ENCODE measurements at places on chromosomes 16 and 17.

- no peak for DNase-seq
Observed at GRCh38 chr17:82813299-82814051, 26.3 kb downstream of the ZNF750 start.

- DNase-seq, result no peak
Observed at GRCh38 chr17:68341482-68341881, 50.2 kb downstream of the ARSG start.

- no peak for DNase-seq
Observed at GRCh38 chr17:71192039-71192555, 928.7 kb upstream of the SOX9 start.

GRCh38 chr17:52150935-52151334 is 7.6 kb downstream of the CA10 start:
- DNase-seq, result no peak

DNA sequence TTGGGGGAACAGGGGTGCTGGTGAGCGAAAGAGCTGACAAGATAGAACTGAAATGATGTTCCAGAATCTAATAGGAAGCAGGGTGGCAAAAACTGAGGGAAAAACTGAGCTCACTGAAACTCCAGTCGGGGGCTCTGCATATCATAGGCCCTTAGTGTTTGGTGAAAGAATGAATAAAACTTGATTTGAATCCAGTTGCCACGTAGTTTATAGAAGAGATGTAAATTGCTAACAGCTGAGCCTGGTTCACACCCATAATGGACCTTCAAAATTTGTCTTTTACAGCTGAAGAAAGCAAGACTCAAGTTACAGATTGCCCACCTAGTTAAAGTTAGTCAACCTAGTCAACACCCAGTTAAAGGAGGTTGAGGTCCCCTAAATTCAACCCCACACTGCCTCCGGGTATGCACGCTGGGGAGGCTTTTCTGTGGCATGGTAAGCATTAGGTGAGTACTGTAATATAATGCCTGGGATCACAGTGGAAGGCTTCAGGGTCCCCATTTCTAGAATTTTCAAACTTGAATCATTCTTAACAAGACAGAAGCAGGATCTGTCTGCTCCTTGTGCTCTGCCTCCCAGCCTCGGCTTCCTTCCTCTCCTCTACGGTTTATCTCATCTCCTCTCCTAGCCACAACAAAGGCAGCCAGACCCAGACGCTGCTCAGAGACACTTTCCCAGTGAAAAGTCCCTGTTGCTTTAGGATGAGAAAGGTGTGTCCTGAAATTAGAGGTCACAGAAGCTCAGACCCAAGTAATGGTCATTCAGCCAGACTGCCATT is 26.9 kb upstream of the SUPT4H1 start:
- DNase-seq, result no peak

DNA sequence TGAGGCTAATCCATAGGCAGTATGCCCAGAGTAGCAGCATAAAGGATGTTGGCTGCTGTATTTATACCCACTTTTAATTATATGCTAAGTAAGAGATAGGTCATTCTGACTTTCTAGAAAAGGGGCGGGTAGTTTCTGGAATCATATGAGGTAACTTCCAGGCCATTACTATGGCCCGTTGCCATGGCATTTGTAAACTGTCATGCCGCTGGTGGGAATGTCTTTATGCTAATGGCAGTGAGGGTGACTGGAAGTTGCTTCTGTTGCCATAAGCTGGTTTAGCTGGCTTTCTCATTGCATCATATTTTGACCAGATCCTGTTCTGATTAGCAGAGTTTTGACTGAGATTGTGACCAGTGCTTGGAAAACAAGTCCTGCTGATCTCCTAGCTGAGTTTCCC is 929.6 kb upstream of the CDH8 start:
- no peak for DNase-seq

GRCh38 chr17:30970831-30971567 is at the start of gene RNF135:
Gene RNF135 (plus strand): TSS chr17:30971039. CDS start chr17:30971074, 35 bp downstream.
- peak; percentile 91 for DNase-seq

DNA sequence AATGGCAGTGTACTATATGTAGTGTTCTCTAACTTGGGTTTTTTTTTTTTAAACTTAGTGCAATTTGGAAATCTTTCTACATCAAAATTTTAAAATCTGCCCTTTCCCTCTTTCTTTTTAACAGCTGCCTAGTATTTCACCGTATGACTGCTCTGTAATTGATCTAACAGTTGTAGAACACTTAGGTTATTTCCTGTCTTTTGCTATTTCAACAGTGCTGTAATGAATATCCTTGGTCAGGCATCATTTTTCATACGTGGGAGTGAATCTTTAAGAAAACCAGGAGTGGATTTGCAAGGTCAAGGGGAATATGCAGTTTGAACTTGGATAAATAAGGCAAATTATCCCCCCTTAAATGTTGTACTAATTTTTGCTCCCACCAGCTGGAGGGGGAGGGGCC is 3.8 kb downstream of the NLRC5 start:
- DNase-seq, result no peak

DNA sequence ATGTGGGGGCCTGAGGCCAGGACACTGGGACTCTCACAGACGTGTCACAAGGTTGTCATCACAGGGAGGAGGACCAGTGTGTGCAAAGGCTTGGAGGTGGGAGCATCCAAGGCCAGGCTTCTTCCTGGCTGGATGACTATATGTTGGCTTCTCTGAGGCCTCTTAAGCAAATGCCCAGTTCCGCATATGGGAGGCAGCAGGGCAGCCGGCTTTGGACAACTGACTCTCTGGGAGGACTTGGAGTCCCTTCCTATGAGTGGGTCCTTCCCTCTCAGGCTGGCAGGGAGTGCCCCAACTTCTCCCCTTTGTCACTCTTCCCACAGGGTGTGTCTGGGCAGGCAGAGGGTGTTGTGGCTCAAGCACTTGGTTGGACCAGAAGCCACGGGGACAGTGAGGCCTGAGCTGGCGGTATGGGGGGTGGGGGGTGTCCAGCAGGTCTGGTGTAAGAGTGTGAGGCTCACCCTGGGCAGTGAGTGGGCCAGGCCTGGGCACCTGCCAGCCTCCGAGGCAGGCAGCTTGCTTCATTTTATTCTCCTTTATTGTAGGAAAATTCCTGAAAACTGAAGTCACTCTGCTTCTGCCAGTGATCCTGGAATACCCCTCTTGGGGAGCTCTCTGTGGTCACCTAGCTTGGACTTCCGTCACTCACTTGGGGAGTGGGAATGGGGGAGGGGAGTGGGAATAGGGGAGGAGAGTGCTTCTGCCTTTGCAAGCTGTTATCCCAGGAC is 14.9 kb downstream of the ADGRG1 start:
- DNase-seq, result peak; percentile 50

- DNase-seq, result peak; percentile 84
Observed at GRCh38 chr17:74960570-74961342, 11.8 kb downstream of the HID1 start.

GRCh38 chr17:33142705-33143299 is 150.3 kb downstream of the ASIC2 start:
- peak; percentile 47 for DNase-seq

DNA sequence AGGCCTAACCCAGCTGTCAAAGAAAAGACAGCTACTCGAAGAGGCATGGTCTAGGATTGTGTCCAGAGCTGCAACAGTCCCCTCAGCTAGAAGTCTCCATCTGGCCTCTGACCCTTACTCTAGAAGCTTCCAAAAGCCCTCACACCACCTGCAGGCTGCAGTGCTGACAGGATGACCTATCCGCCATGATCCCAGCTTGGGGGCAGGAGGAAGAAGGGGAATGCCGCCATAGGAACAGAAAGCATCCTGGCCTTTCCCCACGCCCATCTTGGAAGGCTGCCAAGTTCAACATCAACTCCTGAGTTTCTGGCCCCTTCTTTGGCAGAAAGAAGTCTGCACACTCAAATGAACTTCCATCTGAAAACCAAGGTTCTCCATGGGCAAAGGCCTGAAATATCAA is 3.1 kb upstream of the KRT36 start:
- DNase-seq, result peak; percentile 74

GRCh38 chr16:79784007-79784406 is 183.5 kb upstream of the MAF start:
- DNase-seq, result no peak

- no peak for DNase-seq
Observed at GRCh38 chr16:88789594-88789993, 4.6 kb upstream of the PIEZO1 start.

GRCh38 chr17:7811251-7811650 is 22.8 kb upstream of the KDM6B start:
- no peak for DNase-seq

DNA sequence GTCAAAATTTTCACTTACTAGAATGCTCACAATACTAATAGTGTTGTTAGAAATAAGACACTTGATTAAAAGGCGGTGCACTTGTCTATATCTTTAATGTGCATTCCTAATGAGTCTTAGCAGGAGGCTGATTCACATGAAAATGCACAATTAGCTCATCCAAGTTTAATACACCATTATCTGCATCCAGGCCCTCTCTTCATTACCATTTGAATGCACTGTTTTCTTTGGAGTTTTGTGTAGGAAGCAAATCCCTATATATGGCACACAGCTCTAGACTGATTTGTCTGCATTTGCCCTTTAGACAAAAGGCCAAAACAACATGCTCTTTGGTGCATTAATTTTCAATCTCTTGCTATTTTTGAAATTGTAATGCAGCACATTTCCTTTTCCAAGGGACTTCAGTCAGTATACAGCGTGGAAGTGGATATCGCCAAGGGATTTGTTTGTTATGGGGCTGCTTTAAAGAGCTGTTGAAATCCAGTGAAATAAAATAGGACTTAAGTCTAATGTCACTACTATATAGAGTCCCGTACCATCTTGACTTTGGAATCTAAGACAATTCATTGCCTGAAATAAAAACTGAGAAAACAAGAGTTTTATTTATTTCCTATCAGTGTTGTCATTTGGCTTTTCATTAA is 257.6 kb upstream of the CPHXL start:
- no peak for DNase-seq

DNA sequence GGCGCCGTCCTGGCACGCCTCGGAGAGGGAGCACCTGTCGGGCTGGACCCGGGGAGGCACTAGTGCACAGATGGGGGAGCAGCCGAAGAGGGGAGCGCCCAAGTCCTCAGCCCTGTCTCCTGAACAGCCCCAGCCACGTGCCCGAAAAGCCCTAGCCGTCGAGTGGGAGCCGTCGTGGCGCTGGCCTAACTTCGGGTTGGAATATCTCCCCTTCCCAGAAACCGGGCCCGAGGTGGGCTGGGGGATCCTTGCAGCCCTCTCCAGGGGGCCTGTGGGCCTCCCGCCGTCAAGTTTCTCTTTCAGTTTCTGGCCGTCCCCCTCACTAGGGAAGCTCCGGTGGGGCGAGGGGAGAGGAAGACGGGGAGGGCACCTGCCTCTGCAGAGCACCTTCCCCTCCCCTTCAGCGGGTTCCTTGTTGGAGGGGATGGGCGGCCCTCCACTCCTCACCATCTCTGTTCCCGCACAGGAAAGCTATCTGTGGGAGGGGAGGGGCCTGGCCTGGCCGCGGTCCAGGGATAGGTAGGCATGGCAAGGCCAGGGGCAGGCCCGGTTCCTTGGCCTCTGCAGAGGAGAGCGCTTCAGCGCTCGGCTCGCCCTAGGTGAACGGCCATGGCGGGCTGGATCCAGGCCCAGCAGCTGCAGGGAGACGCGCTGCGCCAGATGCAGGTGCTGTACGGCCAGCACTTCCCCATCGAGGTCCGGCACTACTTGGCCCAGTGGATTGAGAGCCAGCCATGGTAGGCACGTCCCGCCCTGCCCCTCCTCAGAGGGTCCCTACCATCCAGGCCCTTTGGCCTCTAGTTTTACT is 709 bp downstream of the STAT5A start:
- DNase-seq, result no peak

DNA sequence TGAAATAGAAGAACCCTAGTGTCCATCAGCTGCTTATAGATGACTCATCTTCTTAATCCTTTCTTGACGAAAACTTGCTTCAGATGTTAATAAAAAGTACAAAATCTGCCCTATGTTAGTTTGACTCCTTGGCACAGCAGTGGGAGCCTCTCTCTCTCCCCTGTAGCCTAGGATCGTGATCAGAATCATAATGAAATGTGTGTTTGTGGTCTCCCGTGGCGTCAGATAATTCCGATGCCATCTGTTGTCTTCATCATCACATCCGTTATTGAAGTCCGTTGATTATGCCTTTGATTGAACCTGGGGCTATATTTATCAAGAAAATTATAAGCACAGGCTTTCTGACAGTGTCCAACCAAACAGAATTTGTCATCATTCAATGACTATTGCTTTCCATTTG is 102.5 kb downstream of the BMERB1 start:
- DNase-seq, result no peak

GRCh38 chr16:27374221-27374803 is 27.7 kb upstream of the IL21R start:
- no peak for DNase-seq

GRCh38 chr17:1621273-1621954 is 7.2 kb downstream of the SLC43A2 start:
- DNase-seq, result no peak

GRCh38 chr16:84177741-84178073 is 9.2 kb downstream of the TAF1C start:
- no peak for DNase-seq

DNA sequence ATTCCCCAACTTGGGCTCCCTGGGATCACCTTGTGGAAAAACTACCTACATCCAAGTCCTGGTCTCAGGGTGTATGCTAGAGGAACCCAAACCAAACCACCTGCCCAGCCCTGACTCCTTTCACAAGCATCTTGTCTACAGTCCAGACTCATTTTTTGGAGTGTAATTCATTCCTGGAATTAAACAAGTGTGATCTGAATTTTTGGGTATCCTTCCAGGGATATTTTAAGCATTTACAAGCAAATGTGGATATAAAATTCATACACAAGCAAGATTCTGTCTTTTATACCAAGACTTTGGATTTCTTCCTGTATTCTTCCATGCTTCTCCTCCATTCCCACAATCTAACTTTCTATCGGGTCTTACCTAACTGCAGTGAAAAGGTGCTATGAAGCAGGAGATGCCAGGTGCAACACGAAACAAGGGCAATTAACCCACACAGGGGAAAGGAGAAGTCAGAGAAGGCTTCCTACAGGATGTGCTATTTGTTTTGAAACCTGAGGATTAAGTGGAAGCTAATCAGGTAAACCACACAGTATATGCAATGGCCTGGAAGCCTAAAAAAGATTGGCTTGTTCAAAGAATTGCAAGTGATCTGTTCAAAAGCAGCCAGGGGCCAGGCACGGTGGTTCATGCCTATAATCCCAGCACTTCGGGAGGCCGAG is 417.2 kb upstream of the C16orf82 start:
- DNase-seq, result no peak

Data from Daoy (cell line).